ENCODE measurements at places on chromosomes 6 and 20.

- H3K27ac ChIP-seq: no peak overlapping the region
- H3K27me3 ChIP-seq: peaks cover 9% of the 10 kb centered on the region
- H3K4me1 ChIP-seq: no peaks in the 10 kb centered on the region
Measured at GRCh38 chr6:34055223-34055933, 90.5 kb downstream of the GRM4 start.

DNA sequence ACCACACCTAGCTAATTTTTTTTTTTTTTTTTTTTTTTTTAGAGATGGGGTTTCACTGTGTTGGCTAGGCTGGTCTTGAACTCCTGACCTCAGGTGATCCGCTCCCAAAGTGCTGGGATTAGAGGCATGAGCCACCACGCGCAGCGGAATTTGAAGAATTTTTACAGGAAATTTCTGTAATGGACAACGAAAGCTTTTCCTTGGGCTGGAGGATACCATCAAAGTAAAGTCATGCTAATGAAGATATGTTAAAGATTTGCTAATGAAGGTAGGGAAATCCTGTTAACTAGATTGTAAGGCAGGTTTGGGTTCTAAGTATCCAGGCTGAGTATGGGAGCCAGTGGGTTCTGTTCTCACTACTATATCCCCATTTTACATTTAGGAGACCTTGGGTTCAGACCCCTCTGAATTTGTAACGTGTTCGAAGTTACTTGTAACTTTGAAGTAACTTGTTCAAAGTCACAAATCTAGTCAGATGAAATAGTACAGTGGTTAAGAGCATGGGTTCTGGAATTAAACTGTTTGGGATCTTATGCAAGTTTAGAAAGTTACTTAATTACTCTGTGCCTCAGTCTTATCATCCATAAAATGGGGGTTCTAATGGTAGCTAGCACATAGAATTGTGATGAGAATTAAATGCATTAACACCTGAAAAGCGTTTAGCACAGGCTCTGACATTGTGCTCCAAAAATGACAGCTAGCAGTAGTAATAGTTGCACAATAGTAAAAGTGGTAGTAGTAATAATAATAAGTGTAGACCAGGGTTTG, 123.4 kb upstream of the GPR6 start:
- H3K27ac ChIP-seq: no peak overlapping the region
- no peak overlapping the region for H3K4me3 ChIP-seq
- no peak for DNase-seq
- H3K4me1 ChIP-seq: no peaks in the 10 kb centered on the region

- no peak overlapping the region for H3K27ac ChIP-seq
- no peaks in the 10 kb centered on the region for H3K27me3 ChIP-seq
- no peak overlapping the region for H3K4me3 ChIP-seq
Measured at GRCh38 chr6:73511796-73512195, 9.0 kb downstream of the EEF1A1 start.

DNA sequence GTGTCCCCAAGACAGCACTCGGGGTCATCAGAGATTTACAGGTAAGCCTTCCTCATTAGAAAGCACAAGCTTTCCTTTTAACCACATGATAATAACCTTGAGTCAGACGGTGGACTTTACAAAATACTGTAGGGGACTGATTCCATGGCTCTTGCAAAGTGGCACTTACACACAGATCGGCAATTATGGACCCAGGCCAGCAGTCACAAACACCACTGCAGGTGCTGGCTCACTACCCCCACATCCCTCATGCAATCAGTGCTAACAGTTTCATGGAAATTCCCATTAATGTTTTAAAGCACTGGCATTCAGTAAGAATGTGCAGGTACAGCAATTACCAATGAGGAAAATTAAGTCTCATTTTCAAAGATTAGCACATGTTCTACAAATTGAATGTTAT, 516.5 kb downstream of the PRKN start:
- no peaks in the 10 kb centered on the region for H3K36me3 ChIP-seq
- DNase-seq: no peak
- H3K4me3 ChIP-seq: no peak overlapping the region
- no peak overlapping the region for H3K27ac ChIP-seq
- H3K27me3 ChIP-seq: no peaks in the 10 kb centered on the region
- H3K4me1 ChIP-seq: no peaks in the 10 kb centered on the region

Data from keratinocyte (primary cell).